ENCODE measurements at places on chromosomes 2 and 18. TPM values are rescaled to one million over a fixed set of nuclear protein-coding genes. Genes with fewer than 3 reads are reported as not detected.

The CENPA gene
- total RNA-seq = 21.4 TPM

The SEC11C gene
- 15.0 TPM for total RNA-seq

The UGT1A3 gene
- total RNA-seq = not detected

The CIDEA gene
- not detected for total RNA-seq

The GAL3ST2 gene
- total RNA-seq = not detected

The DTNB gene
- total RNA-seq = 6.3 TPM

The EFR3B gene
- total RNA-seq = 0.83 TPM
